ENCODE measurements at places on chromosomes 1 and 21.

GRCh38 chr1:228917755-228918154, 182.5 kb downstream of the RHOU start:
- no peak for DNase-seq

DNA sequence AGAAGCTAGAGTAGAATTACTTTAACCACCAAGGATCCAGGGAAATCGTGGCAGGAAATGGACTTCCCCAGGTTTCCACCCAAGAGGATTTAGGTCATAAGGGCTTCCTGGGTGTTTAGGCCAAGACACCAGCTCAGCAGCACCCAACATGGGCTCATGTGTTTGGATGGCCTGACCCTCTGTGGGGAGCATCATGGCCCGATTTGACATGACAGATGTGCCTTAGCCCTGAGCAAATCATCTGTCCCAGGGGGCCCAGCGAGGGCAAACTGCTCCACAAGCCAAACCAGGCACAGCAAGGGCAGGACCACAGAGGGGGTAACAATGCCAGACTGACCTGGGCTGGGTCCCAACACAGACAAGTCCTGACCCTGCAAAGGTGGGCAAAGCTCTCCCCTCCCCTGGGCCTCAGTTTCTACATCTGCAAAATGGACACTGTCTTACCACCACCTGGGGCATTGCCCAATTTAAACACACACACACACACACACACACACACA, 232.8 kb downstream of the MATN1 start:
- no peak for DNase-seq

- no peak for DNase-seq
Measured at GRCh38 chr21:45741691-45742090, 98.2 kb downstream of the PCBP3 start.

DNA sequence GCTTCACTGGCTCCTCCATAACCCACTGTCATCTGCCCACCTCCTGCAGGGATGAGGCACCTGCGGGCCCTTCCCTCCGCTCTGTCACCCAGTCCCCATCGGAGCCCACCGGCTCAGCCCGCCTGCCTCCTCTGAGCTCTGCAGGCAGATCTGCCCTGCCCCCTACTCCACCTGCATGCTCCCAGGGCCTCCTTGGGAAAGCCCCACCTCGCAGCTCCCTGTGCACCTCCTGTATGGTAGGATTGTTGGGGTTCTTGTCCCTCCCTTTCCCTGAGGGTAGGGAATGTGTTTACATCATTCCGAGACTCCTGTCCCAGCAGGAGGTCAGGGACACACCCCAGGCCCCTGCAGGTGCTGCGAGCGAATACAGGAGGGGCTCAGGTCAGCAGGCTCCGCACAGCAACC, 50.5 kb downstream of the SIK1 start:
- DNase-seq, result no peak

DNA sequence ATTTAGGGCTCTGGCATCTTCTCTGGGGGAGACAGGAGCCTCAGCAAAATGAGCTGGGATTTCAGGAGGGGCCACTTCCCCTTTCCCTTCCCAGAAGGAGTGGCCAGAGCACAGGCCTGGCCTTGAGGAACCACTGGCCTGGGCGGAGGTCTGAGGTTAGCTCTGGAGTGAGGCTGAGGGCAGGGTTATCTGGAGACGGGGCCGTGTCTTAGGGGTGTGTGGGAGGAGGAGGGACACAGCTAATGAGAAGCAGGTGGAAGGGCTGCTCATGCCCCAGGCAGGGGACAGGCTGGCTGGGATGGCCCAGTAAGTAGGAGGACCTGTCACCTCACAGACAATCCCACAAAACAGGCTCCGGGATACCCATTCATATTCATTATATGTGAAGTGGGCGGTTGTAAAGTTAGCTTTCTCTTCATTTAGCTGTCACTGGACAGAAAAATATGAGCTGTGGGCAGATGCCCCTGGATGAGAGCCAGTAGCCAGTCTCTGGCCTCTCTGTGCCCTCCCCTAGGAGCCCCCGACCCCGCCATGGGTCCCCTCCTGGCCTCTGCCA, 12.4 kb downstream of the ALX3 start:
- no peak for DNase-seq

DNA sequence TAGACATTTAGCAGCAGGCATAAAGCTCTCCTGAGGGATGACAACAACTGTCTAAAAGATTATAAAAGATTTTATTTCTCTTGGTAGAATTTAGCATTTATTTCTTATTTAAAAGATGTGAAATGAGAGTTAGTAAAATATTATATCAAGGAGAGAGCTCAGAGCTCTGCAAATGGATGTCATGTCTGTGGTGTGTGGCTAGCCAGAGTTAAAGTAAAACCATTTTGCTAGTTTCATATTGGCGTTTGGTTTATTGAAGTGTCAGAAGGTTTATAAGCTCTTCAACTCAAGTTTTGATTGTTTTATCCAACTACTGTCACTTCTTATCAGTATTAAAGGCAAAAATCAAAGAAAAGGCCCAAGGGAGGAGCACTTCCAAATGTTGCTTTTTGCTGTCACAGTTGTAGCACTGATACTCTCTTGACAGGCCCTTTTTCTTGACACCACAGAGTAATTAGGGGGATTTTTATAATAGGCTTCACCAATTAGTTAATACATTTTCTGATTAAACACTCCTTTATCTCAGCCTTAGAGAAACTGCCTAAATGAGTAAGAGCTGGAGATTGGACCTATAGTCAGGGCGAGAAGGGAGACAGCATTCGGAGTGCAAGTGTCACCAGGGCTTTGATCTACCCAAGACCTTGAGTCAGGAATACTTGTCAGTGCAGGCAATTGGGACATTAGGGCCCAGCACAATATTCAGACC, 233.9 kb downstream of the PTBP2 start:
- no peak for DNase-seq

DNA sequence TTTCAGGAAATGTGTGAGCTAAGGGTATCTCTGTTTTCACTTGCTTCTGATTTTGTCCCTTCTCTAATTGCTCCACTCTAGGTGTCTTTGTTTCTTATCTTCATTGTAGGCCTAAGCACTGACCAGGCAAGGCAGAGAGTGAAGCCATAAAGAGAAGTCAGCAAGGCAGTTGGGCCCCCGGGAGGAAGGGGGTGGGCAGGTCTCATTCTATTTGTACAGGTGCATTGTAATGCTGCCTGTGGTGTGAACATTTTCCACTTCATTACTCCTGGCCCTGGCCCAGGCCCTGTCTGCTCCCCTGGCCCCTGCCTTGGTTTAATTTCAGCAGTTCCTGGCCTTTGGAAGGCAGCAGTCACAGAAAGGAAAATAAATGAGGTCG, 86.4 kb upstream of the JUN start:
- no peak for DNase-seq

DNA sequence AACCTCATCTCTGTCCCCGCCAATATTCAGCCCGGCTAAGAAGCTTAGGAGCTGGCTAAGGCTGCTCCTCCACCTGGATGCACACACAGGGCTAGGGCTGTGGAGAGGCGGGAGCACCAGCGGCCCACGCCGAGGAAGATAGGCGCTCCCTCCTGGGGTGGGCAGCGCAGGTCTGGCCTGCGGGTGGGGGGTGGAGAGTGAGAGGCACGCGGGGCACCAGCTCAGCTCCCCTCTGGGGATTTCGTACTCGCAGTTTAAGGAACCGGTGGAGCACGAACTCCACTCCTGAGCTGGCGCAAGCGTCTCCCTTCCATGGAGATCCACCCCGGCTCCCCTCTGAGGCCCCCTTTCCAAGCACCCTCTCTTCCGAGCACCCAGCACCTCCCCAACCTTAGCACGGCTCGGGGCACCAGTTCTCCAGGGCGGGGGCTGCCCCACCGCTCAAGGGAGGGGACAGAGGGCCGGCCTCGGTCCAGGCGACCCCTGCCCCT, 433 bp upstream of the KAZN start:
- no peak for DNase-seq

- DNase-seq, result no peak
Measured at GRCh38 chr1:33410091-33410701, 20.7 kb downstream of the PHC2 start.

DNA sequence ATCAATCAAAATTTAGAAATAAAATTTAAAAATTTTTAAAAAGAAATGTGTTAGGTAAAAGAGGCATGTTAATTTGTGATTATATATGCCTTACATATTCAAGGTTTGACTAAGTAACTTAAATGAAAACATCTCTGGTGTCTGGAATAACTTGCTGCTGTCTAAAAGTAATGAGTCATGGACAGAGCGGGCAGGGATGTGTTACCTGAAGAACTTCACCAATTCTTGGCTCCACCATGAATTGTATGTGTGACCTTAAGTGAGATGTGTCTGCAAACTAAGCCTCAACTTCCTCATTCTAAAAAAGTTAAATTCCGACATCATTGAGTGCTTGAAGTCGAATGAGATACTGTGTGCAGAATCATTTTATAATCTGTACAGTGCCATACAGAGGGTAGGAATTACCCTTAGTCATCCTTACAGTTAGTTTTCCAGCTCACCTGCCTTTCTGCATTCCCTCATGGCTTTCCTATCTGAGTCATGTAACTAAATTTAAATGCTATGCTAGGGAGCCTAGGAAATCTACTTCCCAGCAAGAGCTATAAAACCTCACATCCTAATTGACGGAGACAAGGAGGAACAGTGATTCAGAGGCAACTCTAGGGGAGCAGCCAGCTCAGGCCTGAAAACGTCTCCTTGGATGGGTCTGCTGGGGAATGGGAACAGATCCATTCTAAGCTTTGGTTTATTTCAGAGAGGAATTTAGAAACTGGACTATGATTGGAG, 100.7 kb upstream of the TSPAN2 start:
- DNase-seq, result no peak

DNA sequence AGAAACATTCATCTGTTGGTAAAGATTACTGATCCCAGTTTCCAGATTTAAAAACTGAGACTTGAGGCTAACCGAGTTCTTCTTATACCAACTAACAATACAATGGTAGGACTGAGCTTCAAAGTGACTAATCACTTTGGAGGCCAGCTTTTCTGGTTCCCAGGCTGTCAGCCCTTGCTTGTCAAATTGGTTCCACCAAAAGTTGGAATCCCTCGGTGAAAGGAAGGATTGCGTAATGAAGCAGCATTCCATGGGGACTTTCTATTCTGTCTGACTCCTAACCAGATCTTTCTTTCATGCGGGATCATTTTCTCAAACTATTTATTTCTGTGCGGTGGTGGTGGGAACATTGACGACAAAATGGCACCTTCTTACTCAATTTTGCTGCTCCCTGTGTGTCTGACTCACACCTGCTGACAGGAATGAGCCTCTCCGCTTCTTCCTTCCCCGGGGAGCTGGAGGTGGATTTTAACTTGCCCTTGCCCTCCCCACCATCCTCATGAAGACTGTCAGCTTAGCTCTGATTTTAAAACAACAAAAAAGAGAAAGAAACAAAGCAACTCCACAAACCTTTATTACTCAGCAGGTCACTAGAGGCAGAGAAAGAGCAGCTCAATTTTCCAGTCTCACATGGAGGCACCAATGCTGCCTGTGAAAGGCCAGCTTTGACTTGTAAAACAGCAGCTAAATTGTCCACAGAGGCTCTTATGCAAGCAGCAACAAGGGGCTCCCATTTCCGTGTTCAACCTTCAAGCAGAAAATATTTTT, 32.9 kb upstream of the RASAL2 start:
- DNase-seq, result no peak

- no peak for DNase-seq
Measured at GRCh38 chr21:34046917-34047316, 26.5 kb upstream of the MRPS6 start.

- no peak for DNase-seq
Measured at GRCh38 chr1:218570456-218570855, 225.3 kb downstream of the TGFB2 start.

GRCh38 chr1:50416553-50417453, 6.4 kb downstream of the DMRTA2 start:
- DNase-seq, result no peak

DNA sequence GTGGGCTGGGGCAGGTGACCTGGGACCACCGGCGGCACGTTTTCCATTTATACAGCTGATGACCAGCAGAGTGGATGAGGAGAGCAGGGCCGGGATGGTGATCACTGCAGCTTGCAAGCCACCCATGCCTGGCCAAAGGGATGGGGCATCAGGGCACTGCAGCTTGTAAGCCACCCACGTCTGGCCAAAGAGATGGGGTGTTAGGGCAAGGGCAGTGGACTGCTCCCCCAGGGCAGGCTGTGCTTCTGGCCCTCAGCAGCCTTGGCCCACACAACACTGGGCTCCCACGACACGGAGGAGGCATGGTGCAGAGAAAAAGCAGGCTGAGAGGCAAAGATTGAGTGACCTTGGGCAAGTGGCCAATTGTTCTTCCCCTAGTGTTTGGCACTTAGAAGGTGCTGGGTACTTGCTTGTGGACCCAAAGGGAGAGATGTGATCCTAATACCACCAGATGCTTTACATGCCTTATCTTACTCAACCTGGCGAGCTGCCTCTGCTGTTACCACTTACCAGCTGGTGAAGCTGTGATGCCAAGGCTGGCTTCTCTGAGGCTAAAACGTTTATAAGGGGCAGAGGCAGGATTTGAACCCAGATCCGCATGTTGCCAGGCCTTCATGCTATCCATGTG, 48.3 kb downstream of the TRIM62 start:
- no peak for DNase-seq

GRCh38 chr1:88272216-88272615, 411.9 kb upstream of the PKN2 start:
- DNase-seq, result no peak

GRCh38 chr1:77534456-77534855, 148.0 kb downstream of the ZZZ3 start:
- DNase-seq, result no peak

GRCh38 chr21:15850645-15851044, 120.9 kb downstream of the USP25 start:
- DNase-seq, result no peak

GRCh38 chr1:207316622-207317391, 4.7 kb upstream of the CD55 start:
- no peak for DNase-seq

DNA sequence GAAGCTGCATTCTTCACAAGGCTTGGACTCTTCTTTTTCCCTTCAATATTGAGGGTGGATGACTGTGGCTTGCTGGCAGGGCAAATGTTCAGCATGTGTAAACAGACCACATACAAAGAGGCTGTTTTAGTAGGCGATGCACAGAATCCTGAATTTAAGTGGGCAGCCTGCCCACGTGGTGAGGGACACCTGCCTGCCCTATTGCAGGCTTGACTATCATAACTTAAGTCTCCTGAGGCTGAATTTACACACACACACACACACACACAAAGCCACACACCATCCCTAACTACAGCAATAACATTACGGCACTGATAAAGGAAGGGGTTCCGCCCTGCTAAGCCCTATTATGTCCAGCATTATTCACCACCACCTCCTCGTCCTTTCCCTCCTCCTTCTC, 15.9 kb downstream of the SYT2 start:
- no peak for DNase-seq

- DNase-seq, result no peak
Measured at GRCh38 chr1:182330303-182330702, 61.3 kb downstream of the GLUL start.
